ENCODE measurements at places on chromosomes 3 and 15. TPM values are rescaled to one million over a fixed set of nuclear protein-coding genes. Genes with fewer than 3 reads are reported as not detected.

GRCh38 chr3:127822041-127822681 is at the start of gene MGLL:
Gene MGLL, minus strand, starts transcription at chr3:127822515. Its CDS starts 197 bp downstream, at chr3:127822318.
- peak within 1 kb of the TSS; percentile 40 for H3K4me3 ChIP-seq
- H3K27ac ChIP-seq, result peak within 1 kb of the TSS; percentile 71
- no peaks in the 10 kb centered on the region for H3K4me1 ChIP-seq

- no peaks in the 10 kb centered on the region for H3K36me3 ChIP-seq
- H3K27ac ChIP-seq, result peak overlapping the region; percentile 4
- no peaks in the 10 kb centered on the region for H3K4me1 ChIP-seq
- no peaks in the 10 kb centered on the region for H3K27me3 ChIP-seq
- H3K4me3 ChIP-seq, result no peak overlapping the region
- no peak for DNase-seq
Observed at GRCh38 chr15:55627730-55628368, 39.7 kb upstream of the PYGO1 start.

GRCh38 chr3:180048840-180049239 is 12.1 kb upstream of the PEX5L start:
- no peaks in the 10 kb centered on the region for H3K4me1 ChIP-seq
- H3K27me3 ChIP-seq, result no peaks in the 10 kb centered on the region
- no peak for DNase-seq
- no peak overlapping the region for H3K27ac ChIP-seq
- H3K36me3 ChIP-seq, result no peaks in the 10 kb centered on the region
- H3K4me3 ChIP-seq, result no peak overlapping the region

CFAP161 gene
- total RNA-seq, result 2.8 TPM

- H3K36me3 ChIP-seq, result no peaks in the 10 kb centered on the region
- H3K27ac ChIP-seq, result no peak overlapping the region
- no peaks in the 10 kb centered on the region for H3K27me3 ChIP-seq
Observed at GRCh38 chr15:35000511-35000910, 12.4 kb upstream of the ZNF770 start.

GPR149 gene
- total RNA-seq, result not detected

DNA sequence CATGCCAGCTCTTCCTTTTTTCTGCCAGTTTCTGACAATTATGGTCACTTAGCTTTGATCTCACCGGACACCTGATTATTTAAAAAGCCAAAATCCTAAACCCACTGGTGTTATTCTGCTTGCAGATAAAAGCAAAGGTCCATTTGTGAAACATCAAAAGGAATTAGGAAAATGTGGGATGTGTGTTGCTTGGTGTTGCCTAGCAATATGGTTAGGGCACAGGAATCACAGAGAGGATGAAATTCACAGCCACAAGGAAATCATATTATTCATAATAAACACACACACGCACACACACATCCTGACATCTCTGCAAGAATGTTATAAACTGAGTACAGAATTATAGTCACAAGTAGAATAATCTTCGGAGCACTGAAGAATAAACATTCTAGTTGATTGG is 89.3 kb upstream of the BHLHE40 start:
- DNase-seq, result no peak
- no peak overlapping the region for H3K4me3 ChIP-seq
- no peaks in the 10 kb centered on the region for H3K27me3 ChIP-seq
- no peak overlapping the region for H3K27ac ChIP-seq
- H3K4me1 ChIP-seq, result no peaks in the 10 kb centered on the region
- no peaks in the 10 kb centered on the region for H3K36me3 ChIP-seq

All from uterus (tissue), 4 donors.